ENCODE measurements at places on chromosomes 3 and 15.
A peak's percentile ranks its signal among the peaks of the same experiment; 100 is the strongest.

DNA sequence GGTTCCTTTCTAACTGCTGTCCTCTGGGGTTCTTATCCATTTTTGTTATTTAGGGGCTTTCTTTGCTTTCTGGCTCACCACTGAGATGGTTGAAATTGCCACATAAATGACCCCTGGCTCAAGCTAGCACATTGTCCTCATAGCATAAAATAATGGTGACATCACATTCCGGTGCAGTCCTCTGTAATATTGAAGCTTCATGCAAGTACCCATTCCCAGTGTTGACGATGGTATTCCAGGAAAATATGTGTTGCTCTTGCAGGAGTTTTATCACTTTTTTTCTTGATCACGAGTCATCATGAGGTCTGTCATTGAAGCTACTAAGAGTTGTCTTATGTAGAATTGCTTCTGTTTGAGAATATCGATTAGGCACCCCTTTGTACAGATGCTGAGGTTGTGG is 56.1 kb downstream of the CRTC3 start:
- DNase-seq: no peak

GRCh38 chr3:160381470-160381869 is 17.6 kb downstream of the IFT80 start:
- DNase-seq: no peak

DNA sequence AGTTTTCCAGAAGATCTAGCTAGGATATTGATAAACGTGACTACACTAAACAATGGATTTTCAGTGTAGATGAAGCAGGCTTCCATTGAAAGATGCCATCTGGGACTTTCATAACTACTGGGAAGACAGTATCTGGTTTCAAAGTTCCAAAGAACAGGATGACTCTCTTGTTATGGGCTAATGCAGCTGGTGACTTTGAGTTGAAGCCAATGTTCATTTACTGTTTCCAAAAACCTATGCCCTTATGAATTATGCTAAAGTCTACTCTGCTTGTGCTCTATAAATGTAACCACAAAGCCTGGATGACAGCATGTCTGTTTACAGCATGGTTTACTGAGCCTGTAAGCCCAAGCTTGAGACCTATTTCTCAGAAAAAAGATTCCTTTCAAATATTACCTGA is 245.4 kb downstream of the GBE1 start:
- DNase-seq: peak; percentile 4

GRCh38 chr15:57237301-57237642 is 139.0 kb upstream of the CGNL1 start:
- DNase-seq: no peak

DNA sequence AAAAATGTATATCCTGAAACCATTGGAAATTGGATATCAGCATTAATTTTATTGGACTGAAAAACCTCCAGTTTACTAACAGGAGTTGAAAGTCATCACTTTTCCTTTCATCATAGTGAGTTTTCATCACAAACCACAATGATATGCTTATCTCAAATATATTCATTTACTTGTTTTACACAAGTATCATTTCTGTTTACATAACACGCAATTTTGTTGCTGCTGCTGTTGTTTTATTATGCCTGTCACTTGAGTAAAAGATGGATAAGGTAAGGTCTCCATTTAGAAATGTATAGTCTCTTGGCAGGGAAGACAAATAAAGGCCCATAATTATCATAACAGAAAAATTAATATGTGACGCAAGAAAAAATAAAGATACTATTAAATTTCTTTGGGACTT is 199.2 kb downstream of the TP63 start:
- no peak for DNase-seq

DNA sequence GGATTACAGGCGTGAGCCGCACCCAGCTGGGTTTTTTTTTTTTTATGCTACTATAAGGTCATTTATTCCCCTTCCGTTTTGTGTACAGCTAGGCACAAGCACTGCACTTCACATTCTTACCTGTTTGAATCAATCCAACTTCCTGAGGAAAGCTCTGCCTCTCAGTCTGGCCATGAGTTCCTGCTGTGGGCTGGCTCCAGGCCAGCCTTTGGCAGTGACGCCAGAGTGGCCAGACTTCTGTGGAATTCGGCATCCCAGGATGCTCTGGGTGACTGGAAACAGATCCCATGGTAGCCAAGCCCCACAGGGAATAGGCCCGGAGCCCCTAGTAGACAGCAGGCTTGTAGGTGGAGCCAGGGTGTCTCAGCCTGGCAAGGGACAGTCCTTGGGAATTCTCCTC is 21.5 kb upstream of the TIMP4 start:
- no peak for DNase-seq

- no peak for DNase-seq
These were observed 9.0 kb downstream of the ARPP21 start for GRCh38 chr3:35648347-35648746.

DNA sequence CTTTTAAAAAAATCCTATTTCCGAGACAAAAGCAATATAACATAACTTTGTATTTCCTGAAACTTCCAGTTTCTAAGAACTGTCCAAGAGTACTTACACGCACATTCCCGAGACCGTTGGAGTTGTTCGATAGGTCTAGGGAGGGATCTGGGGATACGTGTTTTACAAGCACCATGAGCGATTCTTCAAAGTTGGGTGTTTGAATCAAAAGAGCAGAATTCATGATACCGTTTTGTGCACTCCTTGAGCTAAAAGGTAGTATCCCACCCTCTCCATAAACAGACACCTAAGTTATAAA is 700 bp upstream of the EDEM1 start:
- DNase-seq: no peak

GRCh38 chr15:57537072-57537471 is 54.6 kb upstream of the MYZAP start:
- peak; percentile 35 for DNase-seq

DNA sequence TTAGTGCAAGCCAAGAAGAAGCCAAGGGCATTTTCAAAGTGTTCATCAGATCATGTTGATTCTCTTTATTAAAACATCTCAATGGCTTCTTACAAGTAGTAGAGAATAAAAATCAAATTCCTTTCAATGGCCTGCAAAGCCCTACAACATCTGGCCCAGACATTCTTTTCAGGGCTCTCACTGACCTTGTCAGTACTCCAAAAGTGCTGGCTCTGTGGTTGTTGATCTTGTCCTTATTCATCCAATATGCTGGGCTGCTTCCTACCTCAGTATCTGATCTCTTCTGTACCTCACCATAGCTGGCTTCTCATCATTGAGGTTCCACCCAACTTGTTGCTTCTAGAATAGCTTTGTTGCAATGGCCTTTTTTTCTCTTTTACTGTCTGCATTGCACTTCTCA is 74.0 kb upstream of the SAMMSON start:
- DNase-seq: no peak

DNA sequence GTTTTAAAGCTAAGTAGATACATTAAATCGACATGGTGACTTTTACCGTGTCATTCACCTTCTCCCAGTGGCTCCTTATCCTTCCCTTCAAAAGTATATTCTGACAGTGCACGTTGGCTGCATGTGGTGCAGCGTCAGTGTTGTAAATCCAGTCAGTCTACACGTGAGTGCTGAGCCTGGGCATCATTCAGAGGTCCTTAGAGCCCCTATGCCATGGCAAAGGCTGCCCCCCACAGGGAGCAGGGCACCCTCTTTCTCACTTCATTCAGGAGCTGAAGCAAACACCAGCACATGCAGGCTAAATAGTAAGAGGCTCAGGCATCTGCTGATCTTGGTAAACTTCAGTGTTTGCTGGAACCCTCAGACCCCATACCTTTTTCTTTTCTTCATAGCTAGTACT is 43.3 kb downstream of the RASGRP1 start:
- DNase-seq: no peak

GRCh38 chr15:53721334-53722087 is 38.0 kb downstream of the WDR72 start:
- DNase-seq: no peak

DNA sequence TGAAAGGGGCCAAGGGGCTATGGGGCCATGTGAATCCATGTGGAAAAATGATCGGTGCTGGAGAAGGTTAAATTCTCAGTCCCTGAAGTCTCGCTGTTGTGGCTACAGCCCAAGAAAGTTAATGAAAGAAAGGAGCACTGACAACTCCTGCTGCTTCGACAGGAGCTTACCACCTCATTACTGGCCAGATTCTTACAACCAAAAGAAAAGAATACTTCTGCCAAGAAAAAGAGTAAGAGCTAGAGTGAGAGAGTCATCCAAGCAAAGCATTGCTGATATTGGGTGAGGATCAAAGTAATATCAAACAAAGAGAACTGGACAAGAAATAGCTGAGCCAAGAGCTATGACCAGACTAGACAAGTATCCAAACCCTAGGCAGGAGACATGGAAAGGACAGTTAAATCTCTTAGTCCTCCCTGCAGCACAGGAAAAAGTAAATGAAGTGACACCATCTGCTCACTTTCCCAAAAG is 348.4 kb upstream of the PLSCR5 start:
- DNase-seq: peak; percentile 31

GRCh38 chr3:115272036-115272824 is 125.1 kb upstream of the ZBTB20 start:
- no peak for DNase-seq

DNA sequence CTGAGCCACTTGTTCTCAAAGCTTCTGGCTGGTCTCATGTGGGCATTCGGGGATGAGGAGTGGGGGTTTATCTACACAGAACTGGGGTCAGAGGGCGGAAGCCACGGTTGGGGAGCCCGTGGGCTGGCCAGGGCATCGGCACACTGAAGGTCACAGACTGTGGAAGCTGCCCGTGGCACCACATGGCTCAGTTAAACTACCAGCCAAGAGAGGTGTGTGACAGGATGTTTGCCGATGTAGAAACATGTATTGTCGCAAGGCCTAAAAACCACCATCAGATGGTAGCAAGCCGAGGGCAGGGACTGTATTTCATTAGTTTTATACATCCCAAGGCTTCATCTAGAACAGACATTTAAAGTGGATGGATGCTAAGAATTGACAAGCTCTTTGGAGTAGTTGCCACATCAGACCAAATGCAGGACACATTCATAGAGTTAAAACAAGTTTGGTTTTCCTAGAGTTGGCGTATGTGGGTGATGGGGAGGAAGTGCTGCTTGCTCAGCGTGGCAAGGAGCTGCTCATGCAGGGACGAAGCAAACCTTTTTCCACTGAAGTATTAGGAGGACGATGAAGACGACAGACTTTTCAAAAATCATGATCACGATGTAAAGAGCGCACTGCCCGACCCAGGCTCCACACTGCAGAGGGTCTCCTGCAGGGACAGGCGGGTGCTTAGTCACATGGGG is 9.6 kb upstream of the MUSTN1 start:
- no peak for DNase-seq

DNA sequence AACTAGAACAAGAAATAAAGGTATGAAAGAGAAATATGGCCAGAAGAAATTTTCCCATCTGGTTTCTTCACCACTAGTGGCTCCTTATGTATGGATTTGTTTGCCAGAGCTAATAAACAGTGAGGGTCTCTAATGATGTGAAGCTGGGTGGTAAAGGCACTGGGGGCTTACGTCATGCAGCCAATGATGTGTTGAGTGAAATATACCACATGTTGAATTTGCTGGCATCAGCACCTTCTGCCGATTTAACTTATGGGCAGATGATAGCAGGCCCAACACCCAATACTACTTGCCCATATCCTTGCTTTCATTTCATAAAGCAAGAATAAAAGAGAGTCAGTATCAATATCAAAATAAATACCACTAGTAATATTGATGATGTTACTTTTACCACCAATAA is 133.0 kb downstream of the THRB start:
- no peak for DNase-seq

GRCh38 chr3:168273917-168274316 is 178.2 kb upstream of the GOLIM4 start:
- DNase-seq: peak; percentile 6

- no peak for DNase-seq
These were observed 6.5 kb upstream of the VPS8 start for GRCh38 chr3:184805351-184806038.

- no peak for DNase-seq
These were observed 259.4 kb downstream of the RORA start for GRCh38 chr15:60969658-60970057.

DNA sequence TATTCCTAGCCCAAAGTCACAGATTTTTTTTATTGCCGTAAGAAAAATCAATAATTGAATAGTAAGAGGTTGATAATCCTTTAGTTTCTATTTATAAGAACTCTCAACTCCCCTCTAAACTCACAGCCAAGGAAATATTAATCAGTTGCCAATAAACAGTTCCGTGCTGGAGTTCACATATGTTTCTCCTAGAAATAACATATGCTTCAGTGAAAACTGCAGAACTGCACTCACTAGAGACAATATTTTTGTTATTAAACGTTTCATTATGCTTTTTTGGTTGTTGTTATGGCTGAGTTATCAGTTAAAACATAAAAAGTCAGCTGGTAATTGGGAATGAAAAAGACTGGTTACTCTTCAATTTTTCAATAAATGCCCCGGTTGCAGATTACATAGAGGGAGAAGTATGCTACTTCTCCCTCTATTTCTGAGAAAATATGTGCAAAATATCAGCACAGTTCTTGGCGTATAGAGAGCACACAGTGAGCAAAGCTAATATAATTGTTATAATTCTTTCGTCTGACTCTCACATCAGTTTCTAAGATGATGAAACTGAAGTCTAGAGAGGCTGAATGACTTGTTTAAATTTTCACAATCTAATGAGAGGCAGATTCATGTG is 781.2 kb upstream of the GRM7 start:
- DNase-seq: peak; percentile 75

GRCh38 chr3:127233371-127233770 is 40.4 kb downstream of the PRR23E start:
- DNase-seq: no peak

DNA sequence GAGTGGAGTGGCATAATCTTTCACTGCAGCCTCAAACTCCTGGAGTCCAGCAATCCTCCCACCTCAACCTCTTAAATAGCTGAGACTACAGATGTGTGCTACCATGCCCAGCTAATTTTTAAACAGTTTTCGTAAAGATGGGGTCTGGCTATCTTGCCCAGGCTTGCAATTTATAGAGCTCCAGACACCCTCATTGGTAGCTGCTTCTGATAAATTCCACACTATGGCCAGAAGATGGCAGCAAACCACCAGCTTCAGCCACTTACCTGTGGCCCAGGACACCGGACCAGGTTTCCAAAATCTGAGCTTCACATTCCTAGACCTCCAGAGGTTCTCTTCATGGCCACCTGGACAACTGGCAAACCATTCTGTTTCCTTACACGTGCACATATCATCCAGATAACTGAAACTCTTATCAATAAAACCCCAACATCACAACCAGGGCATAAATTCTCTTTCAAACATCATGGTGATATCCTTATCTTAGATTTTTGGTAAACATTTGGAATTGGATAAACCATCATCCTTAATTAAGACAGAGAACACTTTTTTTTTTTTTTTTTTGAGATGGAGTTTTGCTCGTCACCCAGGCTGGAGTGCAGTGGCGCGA is 28.9 kb downstream of the FBXW12 start:
- DNase-seq: peak; percentile 41

- no peak for DNase-seq
These were observed 3.0 kb downstream of the CXCR6 start for GRCh38 chr3:45946307-45946706.

- DNase-seq: peak; percentile 100
These were observed at the start of gene MLH1 for GRCh38 chr3:36993326-36994283. TSS of gene MLH1 (plus strand) at chr3:36993518. CDS start at chr3:36993548, 30 bp downstream.

DNA sequence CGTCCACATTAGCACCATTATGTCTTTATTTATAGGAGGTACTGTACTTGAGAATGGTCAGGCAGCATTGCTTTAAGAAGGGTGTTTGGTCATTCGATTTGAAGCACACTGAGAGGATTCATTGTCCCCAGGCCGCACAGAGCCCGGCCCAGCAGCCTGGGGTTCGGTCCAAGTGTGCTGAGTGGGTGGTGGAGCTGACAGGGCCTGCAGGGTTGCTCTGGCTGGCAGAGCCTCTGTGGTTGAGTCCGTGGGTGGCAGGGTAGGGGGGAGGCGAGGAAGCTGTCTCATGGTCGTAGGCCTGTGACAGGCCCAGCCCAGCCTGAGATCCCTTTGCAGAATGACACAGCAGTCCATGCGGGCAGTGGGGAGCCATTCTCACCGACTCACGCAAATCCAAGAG is 227.7 kb upstream of the TOPAZ1 start:
- DNase-seq: no peak

All from muscle of arm (tissue), 14 donors.